ENCODE measurements at places on chromosomes 1 and 21.

DNA sequence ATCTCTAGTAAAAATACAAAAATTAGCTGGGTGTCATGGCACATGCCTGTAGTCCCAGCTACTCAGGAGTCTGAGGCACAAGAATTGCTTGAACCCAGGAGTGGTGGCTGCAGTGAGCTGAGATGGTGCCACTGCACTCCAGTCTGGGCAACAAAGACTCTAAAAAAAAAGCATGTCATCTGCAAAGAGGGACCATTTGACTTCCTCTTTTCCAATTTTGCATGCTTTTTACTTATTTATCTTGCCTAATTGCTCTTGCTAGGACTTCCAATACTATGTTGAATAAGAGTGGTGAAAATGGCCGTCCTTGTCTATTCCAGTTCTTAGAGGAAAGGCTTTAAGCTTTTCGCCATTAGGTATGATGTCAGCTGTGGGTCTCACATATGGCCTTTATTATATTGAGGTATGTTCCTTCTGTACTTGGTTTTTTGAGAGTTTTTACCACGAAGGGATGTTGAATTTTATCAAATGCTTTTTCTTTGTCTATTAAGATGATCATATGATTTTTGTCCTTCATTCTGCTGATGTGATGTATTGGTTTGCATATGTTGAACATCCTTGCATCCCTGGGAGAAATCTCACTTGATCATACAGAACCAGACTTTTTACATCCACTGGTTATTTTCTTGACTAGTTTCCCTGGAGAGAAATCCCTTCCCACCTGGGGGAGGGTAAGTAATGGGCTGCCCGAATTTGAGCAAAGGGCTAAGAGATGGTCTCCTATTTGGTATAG lies 17.0 kb upstream of the RAP1GAP start:
- no peak for DNase-seq

GRCh38 chr1:18651713-18652112 lies 21.1 kb downstream of the PAX7 start:
- no peak for DNase-seq

DNA sequence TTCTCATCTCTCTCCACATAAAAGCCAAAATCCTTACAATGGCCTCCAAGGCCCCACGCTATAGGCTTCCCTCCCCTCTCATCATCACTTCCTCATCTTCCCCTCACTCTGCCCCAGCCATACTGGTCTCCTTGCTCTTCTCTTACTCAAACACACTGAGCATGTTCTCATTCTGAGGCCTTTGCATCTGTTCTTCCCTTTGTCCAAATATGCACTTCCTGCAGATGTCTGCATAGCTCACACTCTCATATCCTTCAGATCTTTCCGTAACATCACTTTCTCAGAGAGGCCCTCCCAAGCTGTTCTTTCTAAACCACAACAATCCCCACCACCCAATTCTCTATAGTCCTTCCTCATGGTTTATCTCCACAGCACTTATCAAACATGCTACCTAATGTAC lies 284.1 kb downstream of the HHIPL2 start:
- no peak for DNase-seq

- DNase-seq: peak; percentile 95
These were observed 694 bp downstream of the MEAF6 start for GRCh38 chr1:37513795-37514349.

DNA sequence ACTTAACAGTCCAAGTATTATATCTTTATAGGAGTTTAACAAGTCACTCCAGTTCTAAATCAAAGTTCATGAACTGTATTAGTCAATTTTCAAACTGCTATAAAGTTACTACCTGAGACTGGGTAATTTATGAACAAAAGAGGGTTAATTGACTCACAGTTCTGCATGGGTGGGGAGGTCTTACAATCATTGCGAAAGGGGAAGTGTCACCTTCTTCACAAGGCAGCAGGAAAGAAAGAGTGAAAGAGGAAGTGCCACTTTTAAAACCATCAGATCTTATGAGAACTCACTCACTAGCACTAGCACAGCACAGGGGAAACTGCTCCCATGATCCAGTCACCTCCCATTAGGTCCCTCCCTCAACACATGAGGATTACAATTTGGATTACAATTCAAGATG lies 70.0 kb downstream of the CLCA4 start:
- DNase-seq: no peak

- no peak for DNase-seq
These were observed 99.7 kb downstream of the JAK1 start for GRCh38 chr1:64866689-64867088.

DNA sequence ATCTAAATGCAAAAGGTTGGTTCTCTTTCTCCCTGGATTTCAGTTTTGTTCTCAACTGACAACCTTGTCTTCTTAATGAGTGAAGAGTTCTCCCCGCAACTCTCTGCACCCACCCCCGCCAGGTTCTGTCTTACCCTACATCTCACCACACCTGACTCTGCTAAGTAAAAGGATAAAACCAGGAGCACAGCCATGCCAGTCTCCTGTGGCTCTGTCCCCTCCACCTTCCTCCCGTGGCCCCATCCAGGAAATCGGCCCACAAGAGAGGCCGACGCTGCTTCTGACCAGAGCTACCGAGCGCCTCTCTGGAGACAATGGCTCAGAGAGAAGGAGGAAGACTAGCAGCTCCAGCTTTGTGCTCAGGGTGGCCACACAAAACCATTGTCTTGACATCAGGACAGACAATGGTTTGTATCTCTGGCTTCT lies 72.2 kb downstream of the PLEKHA6 start:
- DNase-seq: no peak

- DNase-seq: no peak
These were observed 73.3 kb downstream of the ADARB1 start for GRCh38 chr21:45147473-45148315.

GRCh38 chr1:21261551-21262292 lies 28.5 kb downstream of the ECE1 start:
- DNase-seq: no peak

DNA sequence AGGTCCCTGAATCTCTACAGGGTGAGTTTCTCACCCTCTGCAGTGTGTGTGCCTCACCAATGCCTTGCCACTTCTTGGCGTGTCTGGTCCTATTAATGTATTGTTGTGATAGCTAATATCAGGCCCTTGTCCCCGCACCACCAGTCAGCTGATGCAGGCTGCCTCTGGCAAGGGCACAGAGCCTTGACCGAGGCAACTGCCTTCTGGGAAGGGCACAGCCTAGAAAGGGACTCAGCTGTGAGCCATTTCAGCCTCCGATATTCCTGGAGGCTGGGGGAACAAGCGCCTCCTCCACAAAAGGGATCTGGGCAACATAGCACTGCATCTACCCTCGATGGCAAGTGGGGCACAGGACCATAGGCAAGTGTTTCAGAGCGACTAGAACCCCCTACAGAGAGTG lies 27.0 kb downstream of the IL10RB start:
- DNase-seq: no peak

GRCh38 chr1:89451011-89451410 lies 73.6 kb upstream of the LRRC8B start:
- DNase-seq: no peak

GRCh38 chr1:204513117-204513716 lies 3.0 kb upstream of the MDM4 start:
- no peak for DNase-seq

DNA sequence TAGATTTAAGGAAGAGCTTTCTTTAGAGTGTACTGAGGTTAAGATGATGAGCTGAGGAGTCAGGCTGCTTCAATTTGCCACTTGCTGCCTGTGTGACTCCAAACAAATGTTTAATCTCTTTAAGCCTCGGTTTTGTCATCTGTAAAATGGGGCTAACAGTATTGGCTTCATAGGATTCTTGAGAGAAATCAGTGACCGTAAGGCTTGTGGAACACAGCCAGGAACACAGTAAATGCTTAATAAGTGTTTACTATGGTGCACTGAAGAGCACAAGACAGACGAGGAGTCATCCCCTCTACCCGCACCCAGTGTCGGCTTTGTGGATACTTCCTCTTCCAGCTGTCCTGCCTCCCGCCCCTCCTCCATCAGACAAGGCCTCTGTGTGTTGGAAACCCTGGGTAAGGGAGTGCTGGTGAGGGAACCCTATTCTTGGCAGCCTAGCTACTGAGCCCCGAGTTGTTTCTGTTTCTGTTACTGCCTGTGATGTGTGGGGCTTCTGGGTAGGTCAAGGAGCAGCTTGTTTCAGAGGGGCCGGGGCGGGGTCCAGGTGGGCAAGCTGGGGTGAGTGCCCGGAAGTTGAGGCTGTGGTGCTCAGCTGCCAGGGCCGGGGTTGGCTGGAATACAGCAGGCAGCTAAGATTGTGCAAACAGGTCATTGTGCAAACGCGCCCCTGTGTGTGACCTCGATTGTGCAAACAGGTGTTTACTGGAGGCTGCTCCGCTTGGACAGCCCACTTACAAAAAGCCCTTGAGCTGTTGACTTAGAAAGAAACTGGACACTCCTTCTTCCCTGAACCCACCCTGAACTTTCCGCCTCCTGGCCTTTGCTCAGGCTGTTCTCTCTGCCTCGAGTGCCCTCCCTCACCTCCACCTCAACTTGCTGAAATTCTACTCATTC lies 4.0 kb upstream of the CSF3R start:
- peak; percentile 98 for DNase-seq

GRCh38 chr1:183910845-183911244 lies 105.9 kb downstream of the RGL1 start:
- DNase-seq: no peak

- DNase-seq: no peak
These were observed 64.3 kb upstream of the HOOK1 start for GRCh38 chr1:59750328-59751003.

GRCh38 chr1:172766462-172766861 lies 107.6 kb downstream of the FASLG start:
- no peak for DNase-seq

DNA sequence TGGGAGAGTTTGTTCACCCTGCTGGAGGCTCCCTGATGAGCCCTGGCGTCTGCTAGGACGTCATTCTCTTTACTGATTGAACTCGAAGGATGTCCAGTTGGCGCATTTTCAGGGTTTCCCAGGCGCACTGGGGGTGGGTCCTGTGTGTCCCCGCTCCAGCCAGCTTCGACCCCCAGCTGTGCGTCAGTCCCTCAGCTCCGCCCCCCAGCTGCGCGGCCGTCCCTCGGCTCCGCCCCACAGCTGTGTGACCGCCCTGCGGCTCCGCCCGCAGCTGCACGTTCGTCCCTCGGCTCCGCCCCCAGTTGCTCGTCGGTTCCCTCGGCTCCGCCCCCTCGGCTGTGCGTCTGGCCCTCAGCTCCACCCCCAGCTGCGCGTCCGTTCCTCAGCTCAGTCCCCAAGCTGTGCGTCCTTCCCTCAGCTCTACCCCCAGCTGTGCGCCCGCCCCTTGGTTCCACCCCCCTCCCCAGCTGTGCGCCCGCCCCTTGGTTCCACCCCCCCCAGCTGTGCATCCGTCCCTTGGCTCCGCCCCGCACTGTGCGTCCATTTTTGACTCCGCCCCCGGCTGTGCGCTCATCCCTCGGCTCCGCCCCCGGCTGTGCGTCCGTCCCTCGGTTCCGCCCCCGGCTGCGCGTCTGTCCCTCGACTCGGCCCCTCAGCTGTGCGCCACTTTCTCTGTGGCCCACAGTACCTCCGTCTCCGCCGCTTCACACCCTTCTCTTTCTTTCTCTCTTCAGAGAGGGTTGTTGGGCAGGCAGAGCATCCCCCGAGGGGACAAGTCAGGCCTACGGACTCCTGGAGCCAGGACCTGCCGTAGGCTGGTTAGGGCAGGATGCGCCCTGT lies 61.3 kb downstream of the FAAP20 start:
- no peak for DNase-seq

DNA sequence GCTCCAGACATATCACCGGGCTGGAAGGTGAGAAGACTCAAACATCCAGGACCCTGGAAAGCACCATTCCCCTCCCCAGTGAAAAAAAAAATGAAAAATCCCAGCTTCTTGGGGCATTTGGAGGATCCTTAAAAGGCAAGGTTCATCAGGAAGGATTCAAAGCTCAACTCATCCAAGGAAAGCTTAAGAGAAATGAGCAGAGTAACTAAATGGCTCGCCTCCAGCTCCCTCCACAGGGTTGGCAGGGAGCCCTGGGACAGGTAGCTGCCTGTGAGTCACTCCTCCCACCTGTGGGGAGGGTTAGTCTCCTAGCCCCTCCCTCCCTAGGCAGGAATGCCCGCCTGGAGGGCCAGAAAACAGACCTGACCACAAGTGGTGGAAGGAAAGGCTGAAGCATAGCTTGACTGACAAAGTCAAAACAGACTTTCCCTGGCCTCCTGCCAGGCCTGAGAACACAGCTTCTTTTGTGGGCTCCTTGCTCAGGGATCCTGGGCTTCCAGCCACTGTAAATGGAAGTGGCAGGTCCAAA lies 712 bp upstream of the LAMB3 start:
- peak; percentile 79 for DNase-seq

DNA sequence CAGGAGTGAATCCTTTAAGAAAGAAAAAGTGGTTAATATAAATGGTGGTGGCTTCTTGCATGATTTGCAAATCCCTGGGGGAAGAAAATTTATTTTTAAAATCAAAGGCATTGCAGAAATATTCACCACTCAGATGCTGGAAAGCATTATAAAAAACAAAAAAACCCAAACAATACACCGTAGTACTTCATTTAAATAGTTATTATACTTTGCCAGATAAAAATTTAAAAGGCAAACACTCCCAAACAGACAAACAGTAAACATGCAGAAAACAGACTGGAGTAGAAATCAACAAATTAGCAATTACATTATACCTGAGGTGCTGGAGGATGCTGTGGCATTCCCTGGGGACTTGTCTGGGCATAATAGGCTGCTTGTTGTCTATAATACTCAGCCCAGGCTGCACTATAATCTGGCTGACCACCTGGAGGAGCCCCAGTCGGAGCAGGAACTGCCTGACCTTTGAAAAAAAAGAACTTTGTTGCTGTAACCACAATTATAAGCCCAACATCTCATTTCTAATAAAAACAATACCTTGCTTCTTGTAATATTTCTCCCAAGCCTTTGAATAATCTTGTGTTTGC lies 29.9 kb downstream of the FUBP1 start:
- DNase-seq: no peak

DNA sequence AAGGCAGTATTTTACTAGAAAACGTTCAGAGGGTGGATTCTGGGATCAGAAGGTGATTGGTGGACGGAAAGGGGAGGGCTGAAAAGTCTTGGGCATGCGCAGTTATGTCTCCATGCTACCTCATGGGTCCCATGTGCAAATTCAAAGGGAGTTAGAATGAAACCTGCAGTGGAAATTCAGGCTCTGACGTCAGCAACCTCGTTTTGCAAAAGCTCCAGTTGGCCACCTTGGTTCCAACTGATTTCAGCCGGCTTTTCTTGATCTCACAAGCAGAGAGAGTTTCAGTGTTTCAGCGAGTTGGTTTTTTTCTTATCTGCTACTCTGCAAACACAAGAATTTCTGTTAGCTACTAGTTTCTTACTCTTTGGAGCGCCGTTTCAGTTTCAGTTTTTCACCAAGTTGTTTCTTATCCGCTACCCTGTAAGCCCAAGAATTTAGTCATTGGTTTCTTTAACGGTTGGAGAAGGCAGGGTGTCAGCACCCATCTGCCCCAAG lies 69.8 kb upstream of the PGBD5 start:
- no peak for DNase-seq

GRCh38 chr1:20368866-20369470 lies 78.3 kb downstream of the VWA5B1 start:
- no peak for DNase-seq
